ENCODE measurements at places on chromosomes 11 and 22.

- DNase-seq = peak; percentile 79
These were observed 22.1 kb downstream of the LMO2 start for GRCh38 chr11:33869481-33870422.

DNA sequence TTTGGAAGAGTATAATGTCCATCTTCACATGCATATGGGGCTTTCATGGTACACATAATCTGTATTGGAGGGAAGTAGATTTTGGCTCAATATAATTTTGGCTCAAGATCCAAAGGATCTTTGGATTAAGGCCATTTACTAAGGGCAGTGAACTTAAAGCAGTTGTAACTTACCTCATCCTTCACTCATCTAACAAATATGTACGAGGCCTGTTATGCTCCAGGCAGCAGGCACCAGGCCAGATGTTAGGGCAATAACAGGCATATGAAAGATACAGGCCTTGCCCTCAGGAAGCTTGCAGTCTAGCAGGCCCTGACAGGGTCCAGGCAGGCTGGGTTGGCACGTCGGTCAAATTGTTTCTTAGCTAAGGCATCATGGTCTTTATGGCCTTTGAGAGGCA lies 44.6 kb downstream of the LIF start:
- DNase-seq = no peak

- no peak for DNase-seq
These were observed 40.1 kb upstream of the TOLLIP start for GRCh38 chr11:1349327-1350041.

GRCh38 chr11:86120807-86121206 lies 51.9 kb upstream of the PICALM start:
- DNase-seq = no peak

DNA sequence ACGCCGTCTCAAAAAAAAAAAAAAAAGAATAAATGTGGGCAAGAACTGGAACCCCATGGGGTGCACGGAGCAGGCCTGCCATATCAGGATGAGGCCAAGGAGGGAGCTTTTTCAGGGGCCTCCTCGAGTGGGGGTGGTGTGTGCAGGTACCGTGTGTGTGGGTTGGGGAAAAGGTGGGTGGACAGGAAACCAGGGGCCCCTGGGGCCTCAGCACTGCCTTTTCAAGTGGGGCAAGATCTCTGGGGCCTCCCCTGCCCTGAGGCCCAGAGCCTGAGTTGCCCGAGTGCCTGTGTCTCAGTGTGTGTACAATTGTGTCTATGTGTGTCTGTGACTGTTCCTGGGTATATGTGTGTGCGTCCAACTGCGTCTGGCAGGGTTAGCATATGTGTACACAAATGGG lies 23.8 kb downstream of the TEF start:
- peak; percentile 59 for DNase-seq

GRCh38 chr11:68581439-68581838 lies 102.9 kb upstream of the GAL start:
- no peak for DNase-seq

DNA sequence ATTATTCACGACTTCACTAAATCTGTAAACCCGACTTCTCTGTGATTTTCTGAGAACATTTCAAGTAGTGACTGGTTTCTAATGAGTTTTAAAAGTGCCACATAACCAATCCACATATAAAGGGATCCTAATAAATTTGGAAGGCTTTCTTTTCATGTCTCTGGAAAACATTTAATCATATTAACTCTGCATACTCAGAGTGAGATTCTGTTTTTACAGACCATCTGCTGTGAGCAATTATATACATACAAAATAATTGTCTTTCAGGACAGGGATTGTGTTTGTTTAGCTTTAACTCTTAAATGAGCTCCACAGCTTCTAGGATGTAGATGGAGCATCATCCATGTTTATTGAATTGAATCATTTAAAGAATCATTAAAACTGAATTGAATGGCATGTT lies 65.1 kb downstream of the PRMT3 start:
- DNase-seq = no peak

DNA sequence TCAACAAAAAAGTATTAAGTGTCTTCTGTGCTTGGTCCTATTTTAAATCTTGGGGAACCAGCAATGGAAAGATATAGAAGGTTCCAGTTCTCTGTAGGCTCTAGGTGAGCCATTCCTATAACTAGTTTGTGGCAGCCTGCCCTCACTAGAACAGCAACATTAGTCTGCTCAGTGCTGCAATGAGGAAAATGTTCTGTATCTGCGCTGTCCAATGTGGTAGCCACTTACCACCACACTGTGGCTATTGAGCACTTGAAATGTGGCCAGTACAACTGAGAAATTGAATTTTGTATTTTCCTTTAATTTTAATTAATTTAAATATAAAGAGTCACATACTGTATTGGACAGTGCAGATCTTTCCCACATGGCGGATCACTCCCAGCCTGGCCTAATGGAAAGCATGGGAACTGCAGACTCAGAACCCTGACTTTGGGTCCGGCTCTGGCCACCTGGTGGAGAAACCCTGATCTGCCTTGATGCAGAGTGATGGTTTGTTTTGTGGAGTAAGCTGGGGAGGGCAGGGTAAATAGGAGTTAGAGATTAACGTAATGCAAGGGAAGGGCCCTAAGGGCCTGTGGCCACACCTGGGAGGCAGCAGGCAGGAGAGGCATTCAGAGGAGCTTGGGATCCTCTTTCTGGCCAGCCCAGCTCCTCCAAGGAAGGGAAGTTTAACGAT lies 101.0 kb downstream of the ME3 start:
- no peak for DNase-seq

DNA sequence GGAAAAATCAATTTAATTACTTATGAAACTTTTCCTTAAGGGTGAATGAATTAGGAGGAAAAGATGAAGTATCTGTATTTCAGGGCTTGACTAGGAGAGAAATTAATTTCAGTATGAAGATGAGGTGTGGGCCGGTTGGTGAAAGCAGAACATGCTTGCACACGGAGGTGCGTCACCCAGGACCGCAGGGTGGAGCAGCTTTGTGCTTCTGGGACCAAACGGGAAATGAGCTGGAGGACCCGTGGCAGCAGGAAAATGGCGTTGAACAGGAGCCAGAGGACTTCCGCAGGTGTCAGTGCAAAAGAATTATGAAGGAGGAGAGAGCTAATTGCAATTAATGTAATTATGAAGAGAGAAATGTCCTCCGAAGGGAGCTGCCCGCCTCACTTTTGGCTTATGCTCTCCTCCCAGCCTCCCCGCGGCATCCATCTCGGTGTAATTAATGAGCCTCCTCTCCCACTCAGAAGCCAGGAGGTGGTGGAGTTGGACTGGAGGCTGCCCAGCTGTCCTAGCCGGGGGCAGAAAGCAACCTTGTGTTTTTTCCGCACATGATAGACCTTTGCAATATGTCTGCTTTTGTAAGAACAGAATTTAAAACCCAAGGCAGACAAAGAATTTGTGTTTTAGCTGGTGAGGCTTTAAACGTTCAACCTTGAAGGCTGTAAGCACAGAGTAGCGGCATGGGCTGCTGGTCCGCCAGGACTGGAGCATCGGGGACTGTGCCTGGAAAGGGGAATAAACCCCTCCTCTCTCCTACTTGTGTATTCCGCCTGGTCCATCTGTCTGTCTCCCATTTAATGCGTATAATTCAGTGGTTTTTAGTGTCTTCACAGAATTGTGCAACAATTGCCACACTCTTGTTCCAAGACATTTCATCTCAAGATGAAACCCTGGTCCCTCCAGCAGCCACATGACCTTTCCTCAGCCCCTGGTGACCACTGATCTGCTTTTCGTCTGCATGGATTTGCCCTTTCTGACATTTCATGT lies 180.6 kb downstream of the TBC1D22A start:
- DNase-seq = no peak

DNA sequence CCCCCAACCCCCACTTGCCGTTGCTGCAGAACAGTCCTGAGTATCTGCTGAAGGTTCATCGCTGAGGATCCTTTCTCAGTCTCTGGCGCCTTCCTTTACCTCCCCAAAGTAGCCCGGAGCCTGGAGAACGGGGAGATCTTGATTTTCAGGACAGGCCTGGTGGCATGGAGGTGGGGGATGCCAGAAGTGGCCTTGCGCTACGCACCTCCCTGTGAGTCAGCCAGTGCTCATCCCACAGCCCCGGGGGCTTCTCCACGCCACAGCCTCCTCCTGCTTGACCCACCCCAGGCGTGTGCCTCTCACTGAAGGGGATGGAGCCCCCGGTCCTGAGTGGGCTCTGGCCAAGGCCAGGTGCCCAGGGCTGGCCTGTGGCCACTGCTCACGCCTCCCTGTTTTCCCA lies 339.6 kb downstream of the TBC1D22A start:
- DNase-seq = no peak

DNA sequence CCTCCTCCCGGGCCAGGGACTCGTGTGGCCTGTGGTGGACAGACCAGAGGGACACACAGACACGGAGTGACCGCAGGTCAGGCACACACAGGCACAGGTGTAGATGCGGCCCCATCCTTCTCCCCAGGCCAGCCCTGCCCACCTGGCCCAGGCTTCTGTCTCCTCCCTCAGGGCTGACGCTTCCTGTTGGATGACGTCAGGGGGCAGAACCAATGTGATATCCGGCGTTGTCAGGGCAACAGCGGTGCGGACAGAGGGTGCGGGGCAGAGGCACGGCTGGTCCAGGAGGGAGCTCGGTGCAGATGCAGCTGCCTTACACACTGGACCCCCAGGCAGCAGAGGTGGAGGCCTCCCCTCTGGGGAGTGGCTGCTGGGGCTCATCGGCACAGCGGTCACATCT lies 2.9 kb upstream of the TUBGCP6 start:
- DNase-seq = peak; percentile 64

Data from germinal center (tissue), 1 donor.